Activated naive CD8-positive, alpha-beta T cell treated with anti-CD3 and anti-CD28 coated beads for 36 hours (primary cell): ENCODE measurements at places on chromosomes 11 and 22.

DNA sequence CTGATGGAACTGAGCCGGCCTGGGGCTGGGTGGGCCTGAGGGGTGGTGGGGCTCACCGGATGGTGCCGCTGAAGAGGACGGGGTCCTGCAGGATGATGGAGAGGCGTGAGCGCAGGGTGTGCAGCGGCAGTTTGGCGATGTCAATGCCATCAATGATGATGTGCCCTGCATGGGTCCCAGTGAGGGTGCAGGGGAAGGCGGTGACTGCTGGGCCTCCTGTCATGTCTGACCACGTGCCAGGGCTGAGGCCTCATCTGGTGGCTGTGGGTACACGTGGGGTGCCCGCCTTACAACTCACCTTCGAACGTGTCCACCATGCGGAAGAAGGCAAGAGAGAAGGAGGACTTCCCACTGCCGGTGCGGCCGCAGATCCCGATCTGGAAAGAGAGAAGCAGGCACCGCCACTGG is 7.1 kb upstream of the KCNJ11 start:
- no peak for DNase-seq

- no peak for DNase-seq
Measured at GRCh38 chr11:73578592-73579185, 19.2 kb downstream of the FAM168A start.

DNA sequence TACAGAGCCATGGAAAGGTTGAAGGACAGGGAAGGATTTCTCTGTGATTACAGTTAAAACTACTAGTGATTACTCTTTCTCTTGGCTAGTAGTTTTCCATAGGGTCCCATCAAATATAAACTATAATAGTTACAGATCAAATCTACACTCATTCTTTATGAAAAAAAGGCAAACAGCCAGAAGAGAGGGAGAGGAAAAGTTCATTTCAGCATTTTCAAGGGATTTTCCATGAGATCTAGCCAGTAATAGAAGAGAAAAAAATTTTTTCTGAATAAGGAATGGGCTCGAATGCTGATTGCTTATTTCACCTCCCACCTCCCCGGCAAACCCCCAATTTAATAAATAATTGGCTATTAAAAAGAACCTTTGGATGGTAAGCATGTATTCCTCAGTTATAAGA is 74.8 kb upstream of the BLID start:
- no peak for DNase-seq

DNA sequence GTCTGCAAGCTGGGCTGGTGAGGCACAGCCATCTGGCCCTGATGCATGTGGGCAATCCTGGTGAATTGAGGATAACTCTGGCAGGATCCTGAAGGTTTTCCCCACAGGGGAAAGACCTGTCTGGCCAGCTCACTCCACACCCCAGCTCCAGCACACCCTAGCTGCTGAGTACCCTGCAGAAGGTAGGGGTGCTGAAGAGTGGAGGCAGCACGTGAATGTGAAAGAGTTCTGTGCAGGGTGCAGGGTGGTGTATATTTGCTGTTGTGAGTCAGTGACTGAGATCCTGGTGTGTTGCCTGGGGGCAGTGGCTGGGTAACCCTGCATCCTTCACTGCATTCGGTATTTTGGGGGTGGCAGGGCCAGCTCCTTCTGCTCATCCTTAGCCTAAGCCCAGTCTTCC is 22.4 kb downstream of the DGAT2 start:
- DNase-seq = no peak

- no peak for DNase-seq
Measured at GRCh38 chr11:116808262-116809175, 14.6 kb downstream of the APOA4 start.

- DNase-seq = no peak
Measured at GRCh38 chr11:35539781-35540281, 14.4 kb upstream of the PAMR1 start.

GRCh38 chr11:33723238-33723881 is 12.9 kb downstream of the CD59 start:
- no peak for DNase-seq

DNA sequence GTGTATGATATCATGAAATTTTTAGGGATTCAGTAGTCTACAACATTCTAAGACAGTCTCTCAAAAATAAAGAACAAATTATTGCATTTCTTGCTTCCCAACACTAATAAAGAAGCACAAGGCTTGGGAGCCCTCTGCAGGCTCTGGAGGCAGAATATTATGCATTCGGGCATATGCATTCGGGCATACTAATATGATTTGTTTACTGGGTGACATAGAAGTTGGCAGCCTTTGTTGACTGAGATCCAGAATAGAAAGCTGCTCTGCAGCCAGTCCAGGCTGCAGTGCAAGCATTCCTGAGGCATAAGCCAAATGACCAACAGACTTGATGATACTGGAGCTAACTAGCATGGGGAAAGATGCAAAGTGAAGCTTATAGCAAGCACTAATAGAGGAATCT is 945.5 kb downstream of the OPCML start:
- no peak for DNase-seq

GRCh38 chr11:61132646-61133045 is 28.6 kb downstream of the VPS37C start:
- DNase-seq = no peak

- no peak for DNase-seq
Measured at GRCh38 chr11:40274017-40274416, 1185.4 kb downstream of the LRRC4C start.

DNA sequence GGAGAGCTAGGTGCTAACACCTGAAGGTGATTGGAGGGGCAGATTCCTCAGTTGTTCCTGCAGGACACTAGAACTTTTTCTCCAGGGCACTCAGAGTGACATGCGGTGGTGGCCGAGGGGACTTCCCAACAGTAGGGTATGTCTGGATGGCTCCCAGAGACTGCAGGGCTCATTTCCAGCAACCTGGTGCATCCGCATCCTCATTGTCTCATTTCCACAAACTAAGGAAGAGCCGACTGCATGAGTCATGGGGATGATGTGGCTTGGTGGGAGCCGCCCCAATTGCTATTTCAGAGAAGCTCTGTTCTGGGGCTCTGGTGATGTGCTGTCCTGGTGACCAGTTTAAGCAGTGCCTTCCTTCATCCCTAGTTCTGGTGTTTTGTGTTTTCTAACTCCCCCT is 2.8 kb upstream of the ROBO4 start:
- DNase-seq = no peak

DNA sequence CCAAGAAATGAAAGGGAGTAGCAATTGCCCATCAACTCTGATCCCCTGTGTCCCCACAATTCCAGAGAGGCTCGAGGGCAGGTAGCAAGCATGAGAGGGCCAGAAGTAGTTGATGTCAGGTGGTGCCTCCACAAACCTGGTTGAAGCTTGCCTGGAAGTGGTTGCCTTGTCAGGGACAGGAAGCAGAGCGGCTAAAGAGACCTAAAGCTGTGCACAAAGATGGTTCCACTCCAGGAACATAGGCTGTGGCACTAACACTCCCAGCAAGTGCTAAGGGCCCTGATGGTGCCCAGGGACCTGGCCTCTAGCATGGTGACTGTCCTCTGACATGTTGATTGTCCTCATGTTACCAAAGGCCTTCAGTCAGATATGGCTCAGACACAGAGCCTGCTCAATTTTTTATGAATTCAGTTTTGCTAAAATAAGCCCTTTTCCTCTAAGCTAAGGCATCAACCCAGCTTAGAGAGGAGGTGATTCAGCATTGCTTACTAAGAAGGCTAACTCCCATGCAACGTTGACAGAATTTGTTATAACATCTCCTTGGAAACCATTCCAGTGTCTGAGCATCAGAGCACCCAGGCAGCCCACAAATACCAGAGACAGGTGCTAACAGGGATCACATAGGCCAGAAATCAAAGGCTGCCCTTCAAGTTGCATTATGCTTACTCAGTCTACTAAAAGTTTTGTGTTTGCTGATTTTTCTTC is 196.3 kb upstream of the ARHGAP20 start:
- no peak for DNase-seq

- DNase-seq = peak; percentile 73
Measured at GRCh38 chr22:23219822-23220484, 39.6 kb downstream of the BCR start.

DNA sequence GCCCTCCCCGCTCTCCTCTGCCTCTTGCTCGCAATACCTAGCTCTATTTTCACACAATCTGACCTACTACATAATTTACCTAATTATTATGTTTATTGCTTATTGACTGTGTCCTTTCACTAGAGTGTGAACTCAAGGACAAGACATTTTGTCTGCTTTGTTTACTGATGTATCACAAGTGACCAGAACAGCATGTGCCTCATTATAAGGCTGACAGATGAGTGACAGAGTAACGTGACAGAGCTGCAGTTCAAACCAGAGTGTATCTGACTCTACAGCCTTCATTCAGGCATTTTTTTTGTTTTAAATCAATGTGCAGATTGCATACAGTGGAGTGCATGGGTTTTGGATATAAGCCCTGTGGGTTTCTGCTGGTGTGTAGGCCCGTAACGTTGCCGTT is 82.0 kb upstream of the RAB1B start:
- no peak for DNase-seq

DNA sequence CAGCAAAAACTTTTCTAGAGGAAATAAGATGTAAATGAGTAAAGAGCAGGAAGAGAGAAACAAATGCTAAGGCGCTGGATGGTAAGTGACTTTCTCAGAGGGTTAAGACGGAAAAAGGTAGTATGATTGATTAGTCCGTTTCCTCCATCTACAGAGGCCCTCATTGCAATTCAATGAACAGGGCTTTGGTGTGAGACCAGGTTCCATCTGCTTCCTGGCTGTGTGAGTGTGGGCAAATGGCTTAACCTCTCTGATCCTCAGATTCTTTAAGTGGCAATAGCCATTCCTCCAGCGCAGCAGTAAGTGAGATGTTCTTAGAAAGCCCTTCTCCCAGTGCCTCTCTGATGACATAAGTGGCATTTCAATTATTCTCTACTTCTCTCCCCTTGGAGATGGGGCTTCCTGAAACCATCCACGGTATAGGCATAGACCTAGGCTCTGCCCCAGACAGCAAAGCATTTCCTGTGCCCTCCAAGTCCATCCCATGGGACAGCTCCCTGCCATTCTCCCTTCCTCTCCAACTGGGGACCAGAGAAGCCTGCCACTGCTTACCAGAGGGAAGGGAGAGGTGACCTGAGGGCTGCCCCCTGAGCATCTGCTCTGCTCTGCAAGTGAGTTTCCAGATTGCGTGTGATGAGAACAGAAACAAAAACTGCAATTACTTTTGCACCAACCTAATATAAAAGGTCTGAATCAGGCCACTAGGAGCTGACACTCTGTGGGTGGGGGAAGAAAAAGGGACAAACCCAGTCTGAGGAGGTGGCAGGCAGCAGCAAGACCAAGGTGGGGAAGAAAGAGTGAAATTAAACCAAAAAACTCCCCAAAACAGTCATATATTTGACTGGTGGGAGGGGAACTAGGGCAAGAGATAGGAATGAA is 12.7 kb upstream of the CD44 start:
- DNase-seq = peak; percentile 67

- no peak for DNase-seq
Measured at GRCh38 chr11:72418834-72419560, 15.3 kb downstream of the CLPB start.
